ENCODE measurements at places on chromosomes 3 and 15.
A peak's percentile ranks its signal among the peaks of the same experiment; 100 is the strongest.

DNA sequence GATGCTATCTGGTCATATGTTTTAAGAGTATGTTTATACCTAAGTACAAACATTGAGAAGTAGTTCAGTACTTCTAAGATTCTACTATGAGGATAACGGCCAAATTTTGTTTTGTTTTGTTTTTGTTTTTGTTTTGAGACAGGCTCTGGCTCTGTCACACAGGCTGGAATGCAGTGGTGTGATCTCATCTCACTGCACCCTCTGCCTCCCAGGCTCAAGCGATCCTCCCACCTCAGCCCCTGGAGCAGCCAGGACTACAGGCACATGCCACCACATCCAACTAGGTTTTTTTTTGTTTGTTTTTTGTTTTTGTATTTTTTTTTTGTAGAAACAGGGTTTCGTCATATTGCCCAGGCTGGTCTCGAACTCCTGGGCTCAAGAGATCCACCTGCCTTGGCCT, 47.5 kb upstream of the RPS17 start:
- no peak for DNase-seq

GRCh38 chr15:68933001-68933400, 2.7 kb downstream of the SPESP1 start:
- no peak for DNase-seq

DNA sequence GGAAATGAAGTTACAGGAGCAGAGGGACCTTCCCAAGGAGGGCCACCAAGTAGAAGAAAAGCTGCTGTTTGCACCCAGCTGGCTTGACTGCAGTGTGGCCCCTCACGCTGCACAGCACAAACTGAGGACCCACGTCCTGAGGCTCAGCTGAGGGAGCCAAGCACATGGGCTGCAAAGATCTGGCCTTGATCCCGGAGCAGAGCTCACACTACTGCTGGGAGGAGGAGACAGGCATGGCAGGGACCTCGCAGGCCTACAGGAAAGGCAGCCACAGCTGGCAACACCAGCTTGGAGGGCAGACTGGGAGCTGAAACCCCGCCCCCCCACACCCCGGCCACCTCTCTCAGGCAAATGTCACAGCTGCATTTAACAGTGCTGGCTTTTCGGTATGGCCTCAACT, 39.7 kb downstream of the KLHL25 start:
- no peak for DNase-seq

GRCh38 chr15:98658831-98659699, 10.7 kb downstream of the IGF1R start:
- peak; percentile 63 for DNase-seq

DNA sequence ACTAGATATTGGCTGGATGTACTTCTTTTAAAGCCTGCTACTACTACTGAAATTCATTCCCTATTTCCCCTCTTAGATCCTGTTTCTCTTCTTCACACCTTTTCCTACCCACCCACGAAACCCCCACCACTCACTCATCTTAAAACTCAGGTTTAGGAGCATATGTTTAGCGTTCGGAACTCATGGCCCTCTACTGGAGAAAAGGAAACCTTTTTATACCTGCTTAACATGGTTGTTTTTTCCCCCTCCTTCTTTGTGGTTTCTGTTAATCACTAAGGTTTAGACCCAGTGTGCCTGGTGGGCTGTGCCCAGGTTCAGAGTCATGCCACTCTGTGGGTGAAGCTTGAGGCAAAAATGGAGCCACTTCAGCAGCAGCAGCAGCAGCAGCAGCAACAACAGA, 2.6 kb downstream of the ARID3B start:
- no peak for DNase-seq
